Uterine smooth muscle cell (primary cell): ENCODE measurements at places on chromosomes 1 and 21. TPM values are rescaled to one million over a fixed set of nuclear protein-coding genes. Genes with fewer than 3 reads are reported as not detected.

CNKSR1 gene
- 0.22 TPM in 1 of 2 replicates, not detected in the other for total RNA-seq

CBR3 gene
- total RNA-seq = 17.9 and 46.8 TPM in 2 replicates

ADGRL4 gene
- total RNA-seq = 3.7 and 6.2 TPM in 2 replicates

C1orf226 gene
- total RNA-seq = 0.33 and 0.50 TPM in 2 replicates

AMPD1 gene
- total RNA-seq = not detected in 2 replicates

SORT1 gene
- 5.8 and 12.6 TPM in 2 replicates for total RNA-seq

CELA3A gene
- not detected in 2 replicates for total RNA-seq

SLC1A7 gene
- total RNA-seq = 0.12 TPM in 1 of 2 replicates, not detected in the other

SPRR2E gene
- not detected in 2 replicates for total RNA-seq

ESRRG gene
- total RNA-seq = 0.12 and 0.22 TPM in 2 replicates
